ENCODE measurements at places on chromosomes 12 and 14. TPM values are rescaled to one million over a fixed set of nuclear protein-coding genes. Genes with fewer than 3 reads are reported as not detected.

DNA sequence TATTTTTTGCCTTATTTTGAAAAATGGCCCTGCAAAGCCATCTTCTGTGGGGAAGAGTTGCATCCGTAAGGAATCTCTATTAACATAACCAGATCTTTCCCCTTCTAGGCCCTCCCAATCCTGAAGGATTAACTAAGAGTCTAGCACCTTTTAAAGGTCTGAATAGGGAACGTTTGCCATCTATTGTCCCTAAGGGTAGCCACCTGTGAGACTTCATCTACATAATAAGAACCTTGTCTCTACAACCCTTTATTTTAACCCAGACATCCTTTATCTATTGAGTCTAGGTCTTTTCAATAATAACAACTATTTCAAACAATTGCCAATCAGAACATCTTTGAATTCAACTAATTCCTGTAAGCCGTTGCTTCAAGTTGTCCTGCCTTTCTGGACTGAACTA lies 4.4 kb downstream of the EDDM3B start:
- no peak overlapping the region for H3K27ac ChIP-seq
- H3K36me3 ChIP-seq: no peaks in the 10 kb centered on the region
- no peak overlapping the region for H3K4me3 ChIP-seq
- no peaks in the 10 kb centered on the region for H3K4me1 ChIP-seq
- DNase-seq: no peak

- H3K4me3 ChIP-seq: no peak overlapping the region
- no peak for DNase-seq
- H3K27me3 ChIP-seq: no peaks in the 10 kb centered on the region
- H3K36me3 ChIP-seq: no peaks in the 10 kb centered on the region
These were observed 10.1 kb upstream of the TMCC3 start for GRCh38 chr12:94660436-94660835.

DNA sequence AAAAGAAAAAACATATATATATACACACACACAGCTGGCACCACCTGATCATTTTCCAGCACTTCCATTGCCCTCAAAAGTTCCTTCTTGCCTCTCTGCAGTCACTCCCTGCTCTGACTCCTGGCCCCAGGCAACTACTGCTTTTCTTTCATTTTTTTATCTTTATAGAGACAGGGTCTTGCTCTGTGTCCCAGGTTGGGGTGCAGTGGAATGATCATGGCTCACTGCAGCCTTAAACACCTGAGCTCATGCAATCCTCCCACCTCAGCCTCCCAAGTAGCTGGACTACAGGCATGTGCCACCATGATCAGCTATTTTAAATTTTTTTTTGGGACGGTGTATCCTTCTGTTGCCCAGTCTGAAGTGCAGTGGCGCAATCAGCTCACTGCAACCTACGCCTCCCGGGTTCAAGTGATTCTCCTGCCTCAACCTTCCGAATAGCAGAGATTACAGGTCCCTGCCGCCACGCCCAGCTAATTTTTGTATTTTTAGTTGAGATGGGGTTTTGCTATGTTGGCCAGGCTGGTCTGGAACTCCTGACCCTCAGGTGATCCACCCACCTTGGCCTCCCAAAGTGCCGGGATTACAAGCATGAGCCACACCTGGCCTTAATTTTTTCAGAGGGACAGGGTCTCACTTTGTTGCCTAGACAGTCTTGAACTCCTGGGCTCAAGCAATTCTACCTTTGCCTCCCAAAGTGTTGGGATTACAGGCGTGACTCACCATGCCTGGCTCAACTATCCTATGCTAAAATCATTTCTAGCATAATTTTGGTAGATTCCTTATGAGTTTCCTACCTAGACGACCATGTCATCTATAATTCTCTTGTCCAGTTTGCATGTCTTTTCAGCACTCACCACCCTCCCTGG lies 7.8 kb downstream of the HSP90AA1 start:
- peaks cover 52% of the 10 kb centered on the region for H3K36me3 ChIP-seq
- H3K27me3 ChIP-seq: no peaks in the 10 kb centered on the region
- H3K27ac ChIP-seq: no peak overlapping the region
- H3K4me3 ChIP-seq: no peak overlapping the region
- no peaks in the 10 kb centered on the region for H3K4me1 ChIP-seq

DNA sequence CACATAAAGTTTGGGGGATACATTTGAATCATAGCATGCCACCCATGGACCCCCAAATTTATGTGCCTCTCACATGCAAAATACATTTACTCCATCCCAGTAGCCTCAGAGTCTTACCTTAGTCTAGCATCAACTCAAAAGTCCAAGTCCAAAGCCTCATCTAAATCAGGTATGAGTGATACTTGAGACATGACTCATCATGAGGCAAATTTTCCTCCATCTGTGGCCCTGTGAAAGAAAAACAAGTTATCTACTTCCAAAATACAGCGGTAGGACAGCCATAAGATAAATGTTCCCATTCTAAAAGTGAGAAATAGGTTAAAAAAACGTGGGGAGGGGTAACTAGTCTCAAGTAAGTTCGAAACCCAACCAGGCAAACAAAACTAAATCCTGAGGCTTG lies 444.2 kb downstream of the SNAPC1 start:
- H3K27ac ChIP-seq: no peak overlapping the region
- H3K4me1 ChIP-seq: no peaks in the 10 kb centered on the region
- H3K4me3 ChIP-seq: no peak overlapping the region
- no peak for DNase-seq

GRCh38 chr14:42123526-42123925 lies 516.9 kb downstream of the LRFN5 start:
- H3K36me3 ChIP-seq: no peaks in the 10 kb centered on the region
- no peak overlapping the region for H3K27ac ChIP-seq
- H3K4me3 ChIP-seq: no peak overlapping the region
- H3K27me3 ChIP-seq: no peaks in the 10 kb centered on the region
- no peaks in the 10 kb centered on the region for H3K4me1 ChIP-seq
- DNase-seq: no peak

Gene DNAI7
- total RNA-seq: 0.62 TPM

GRCh38 chr14:55593698-55594097 lies 13.7 kb downstream of the KTN1 start:
- no peak overlapping the region for H3K27ac ChIP-seq
- DNase-seq: no peak
- no peaks in the 10 kb centered on the region for H3K4me1 ChIP-seq
- no peaks in the 10 kb centered on the region for H3K27me3 ChIP-seq
- no peaks in the 10 kb centered on the region for H3K36me3 ChIP-seq
- no peak overlapping the region for H3K4me3 ChIP-seq

DNA sequence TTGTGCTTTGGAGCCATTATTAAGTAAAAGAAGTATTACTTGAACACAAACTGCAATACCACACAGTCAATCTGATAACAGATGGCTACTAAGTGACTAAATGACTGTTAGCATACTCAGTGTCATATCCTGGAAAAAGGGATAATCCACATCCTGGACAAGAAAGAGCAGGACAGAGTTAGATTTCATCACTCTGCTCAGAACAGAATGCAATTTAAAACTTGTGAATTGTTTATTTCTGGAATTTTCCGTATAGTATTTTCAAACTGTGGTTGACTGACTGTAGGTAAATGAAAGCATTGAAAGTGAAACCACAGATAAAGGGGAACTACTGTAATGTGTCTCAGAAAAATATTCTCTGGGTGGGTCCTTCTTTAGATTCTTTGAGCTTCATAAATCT lies 458.8 kb downstream of the TMEM117 start:
- no peak overlapping the region for H3K4me3 ChIP-seq
- peak; percentile 38 for DNase-seq
- no peaks in the 10 kb centered on the region for H3K27me3 ChIP-seq
- H3K36me3 ChIP-seq: no peaks in the 10 kb centered on the region
- H3K4me1 ChIP-seq: peaks cover 9% of the 10 kb centered on the region
- H3K27ac ChIP-seq: no peak overlapping the region

DNA sequence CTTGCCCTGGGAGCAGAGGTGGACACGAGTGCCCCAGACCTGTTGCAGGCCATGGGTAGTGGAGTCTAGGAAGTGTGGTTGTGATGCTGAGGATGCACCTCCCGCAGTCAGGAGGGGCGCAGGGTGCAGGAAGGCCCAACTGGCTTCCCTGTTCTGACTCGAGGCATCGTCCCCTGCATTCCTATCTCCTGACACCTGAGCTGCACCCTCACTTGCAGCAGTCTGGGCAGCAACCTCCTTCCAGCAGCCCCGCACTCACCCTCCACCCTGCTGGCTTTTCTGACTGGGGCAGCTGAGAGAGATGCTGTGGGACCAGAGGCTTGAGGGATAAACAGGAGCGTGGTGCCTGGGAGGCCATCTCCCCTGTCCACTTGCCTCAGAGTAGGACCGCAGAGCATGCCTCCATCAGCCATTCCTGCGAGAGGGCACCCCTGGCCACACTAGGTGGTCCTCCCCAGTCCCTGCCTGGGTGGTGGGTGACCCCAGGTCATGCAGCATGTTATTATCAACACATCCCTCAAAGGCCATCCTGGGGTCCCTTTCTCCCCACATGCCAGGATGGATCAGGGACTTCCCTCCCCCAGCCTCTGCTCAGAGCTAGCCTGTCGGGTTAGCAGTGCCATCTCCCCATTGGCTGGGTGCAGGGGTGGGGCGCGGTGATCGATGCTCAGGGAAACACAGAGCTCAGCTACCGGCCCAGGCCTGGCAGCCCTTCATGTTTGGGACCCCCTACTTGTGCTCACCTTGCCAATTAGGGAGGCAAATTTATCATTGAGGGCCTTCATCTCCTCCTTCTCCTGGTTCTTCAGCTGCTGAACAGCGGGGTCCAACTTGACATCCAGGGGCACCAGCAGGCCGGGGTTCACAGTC lies 719 bp downstream of the KRT80 start:
- H3K4me3 ChIP-seq: no peak overlapping the region
- DNase-seq: no peak
- H3K36me3 ChIP-seq: no peaks in the 10 kb centered on the region
- no peak overlapping the region for H3K27ac ChIP-seq
- H3K4me1 ChIP-seq: no peaks in the 10 kb centered on the region
- H3K27me3 ChIP-seq: no peaks in the 10 kb centered on the region

Gene KLRB1
- total RNA-seq: not detected

GRCh38 chr14:76491172-76491930 lies 115.4 kb downstream of the ESRRB start:
- H3K36me3 ChIP-seq: no peaks in the 10 kb centered on the region
- H3K4me1 ChIP-seq: no peaks in the 10 kb centered on the region
- no peak for DNase-seq
- no peak overlapping the region for H3K27ac ChIP-seq

- H3K27ac ChIP-seq: peak overlapping the region; percentile 74
- H3K4me3 ChIP-seq: peak overlapping the region; percentile 53
- no peaks in the 10 kb centered on the region for H3K27me3 ChIP-seq
- peaks cover 10% of the 10 kb centered on the region for H3K36me3 ChIP-seq
These were observed 643 bp upstream of the TAMALIN start for GRCh38 chr12:52005903-52006703.

Gene IL22
- total RNA-seq: not detected

Measured in B cell (primary cell).